Stimulated activated CD4-positive, alpha-beta T cell treated with anti-CD3 and anti-CD28 coated beads, TNF-alpha, amount 100 ng/mL, for 4 hours (primary cell): ENCODE measurements at places on chromosomes 5 and 9.

DNA sequence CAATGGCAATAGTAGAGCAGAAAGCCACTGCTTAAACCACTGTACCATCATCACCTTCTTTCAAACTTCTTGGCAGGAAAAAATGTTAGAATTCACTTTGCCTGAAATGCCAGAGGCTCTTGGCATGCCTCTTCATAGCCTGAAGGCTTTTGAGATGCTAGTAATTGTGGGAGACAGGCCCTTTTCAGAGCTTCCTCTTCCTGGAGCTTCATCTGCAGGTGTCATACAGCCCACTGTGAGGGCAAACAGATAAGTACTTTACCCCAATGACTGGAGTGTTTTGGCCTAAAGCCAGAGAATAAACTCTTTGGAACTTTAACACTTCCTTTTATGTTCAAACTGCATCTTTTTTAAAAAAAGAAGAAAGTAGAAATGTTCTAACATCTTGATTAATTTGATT lies 81.3 kb upstream of the TMEM171 start:
- no peak for DNase-seq

- no peak for DNase-seq
Measured at GRCh38 chr5:170554521-170555267, 50.9 kb downstream of the KCNIP1 start.

- DNase-seq = no peak
Measured at GRCh38 chr5:132850066-132850465, 16.2 kb downstream of the GDF9 start.

- no peak for DNase-seq
Measured at GRCh38 chr5:74044936-74045335, 418.9 kb downstream of the ARHGEF28 start.

DNA sequence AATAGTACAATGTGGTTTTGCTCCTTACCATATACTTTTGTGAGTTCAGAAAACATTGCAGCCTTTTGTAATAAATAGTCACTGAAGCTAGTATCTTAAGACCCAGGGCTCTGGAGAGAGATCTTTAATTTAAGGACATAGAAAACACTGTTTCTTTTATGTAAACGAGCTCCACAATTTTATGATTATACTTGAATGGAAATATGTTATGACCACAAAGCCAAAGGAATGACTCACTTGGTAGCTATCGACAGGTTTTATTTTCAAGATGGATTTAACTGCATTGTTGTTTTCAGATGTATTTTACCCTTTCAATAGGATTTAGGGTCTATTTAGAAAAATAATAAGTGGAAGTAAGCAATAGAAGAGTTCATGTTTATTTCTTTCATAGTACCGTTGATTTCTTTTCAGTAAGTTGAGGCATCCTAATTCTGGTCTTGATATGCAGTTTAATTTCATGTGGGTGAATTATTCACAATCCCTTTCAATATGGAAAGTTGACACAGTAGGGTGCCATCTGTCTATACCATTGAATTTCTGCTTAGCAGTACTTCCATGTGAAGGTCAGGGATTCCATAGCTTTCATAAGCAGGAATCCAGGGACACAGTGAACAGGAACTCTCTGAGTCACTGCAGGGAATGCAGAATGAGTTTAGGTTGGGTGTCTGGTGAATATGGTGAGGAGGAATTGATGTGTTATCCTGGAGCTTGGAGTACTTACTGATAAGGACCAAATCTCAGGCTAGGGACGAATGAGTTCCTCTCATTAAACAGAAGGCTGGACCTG lies 157.6 kb downstream of the CD180 start:
- no peak for DNase-seq

DNA sequence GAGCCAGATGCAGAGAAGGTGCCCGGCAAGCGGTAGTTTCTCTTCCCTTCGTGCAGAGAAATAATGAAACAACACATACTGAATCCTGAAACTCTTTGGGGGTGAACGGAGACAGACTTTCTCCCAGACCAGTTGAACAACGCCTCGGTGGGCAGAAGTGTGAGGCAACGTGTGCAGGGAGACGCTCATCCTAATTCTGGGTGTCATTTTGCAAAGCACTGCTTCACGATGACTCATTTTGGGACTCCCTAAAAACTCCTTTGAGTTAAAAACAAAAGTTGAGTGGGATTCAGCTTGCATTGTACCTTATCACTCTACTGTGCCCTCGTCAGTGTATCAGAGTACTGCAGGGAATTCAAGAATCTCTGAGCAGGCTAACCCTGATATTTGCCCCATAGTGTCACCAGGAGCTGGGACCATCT lies 3.5 kb upstream of the NEK6 start:
- no peak for DNase-seq

DNA sequence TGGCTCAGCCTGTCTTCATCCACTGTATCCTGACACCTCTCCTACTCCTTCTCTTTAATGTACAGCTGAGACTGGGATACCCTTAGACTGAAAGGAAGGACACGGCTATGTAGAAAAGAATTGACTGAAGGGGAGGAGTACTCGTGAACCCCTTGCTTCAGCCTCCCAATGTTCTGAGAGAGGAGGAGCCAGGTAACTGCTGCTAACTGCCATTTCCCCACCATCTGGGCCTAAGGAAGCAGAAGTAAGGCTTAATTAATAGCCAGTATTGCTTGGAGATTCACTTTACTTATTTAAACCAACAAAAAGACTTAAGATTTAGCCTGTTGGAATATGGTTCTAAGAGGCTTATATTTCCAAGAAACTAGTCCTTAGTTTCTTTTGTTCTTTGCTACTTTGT lies 18.8 kb upstream of the RGS3 start:
- DNase-seq = no peak

- no peak for DNase-seq
Measured at GRCh38 chr5:143759396-143760130, 52.4 kb upstream of the HMHB1 start.

- no peak for DNase-seq
Measured at GRCh38 chr5:23648656-23649055, 141.2 kb downstream of the PRDM9 start.

- DNase-seq = no peak
Measured at GRCh38 chr9:113293285-113293878, 9.8 kb downstream of the RNF183 start.

- DNase-seq = no peak
Measured at GRCh38 chr5:139642213-139642612, 5.9 kb upstream of the CXXC5 start.

DNA sequence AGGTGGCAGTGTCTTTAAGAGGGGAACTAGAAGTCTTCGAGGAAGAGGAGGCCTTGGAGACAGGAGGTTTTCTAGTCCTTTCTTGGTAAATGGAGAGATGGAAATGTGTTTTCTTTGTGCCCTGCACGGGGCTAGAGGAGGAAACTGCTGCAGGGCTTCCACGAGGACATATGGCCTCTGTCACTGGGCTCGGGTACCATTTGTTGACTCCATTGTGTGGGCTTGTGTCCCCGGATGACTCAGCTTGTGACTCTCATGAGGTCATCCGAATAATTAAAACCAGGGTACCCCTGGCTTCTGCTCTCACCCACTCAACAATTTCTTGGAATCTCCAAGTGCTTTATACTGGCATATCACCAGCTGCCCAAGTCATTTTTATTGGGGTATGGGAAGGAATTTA lies 261.7 kb downstream of the KIF4B start:
- no peak for DNase-seq
